Effector memory CD8-positive, alpha-beta T cell (primary cell): ENCODE measurements at places on chromosomes 12 and 14.

- DNase-seq = no peak
Measured at GRCh38 chr12:104906695-104907094, 51.4 kb downstream of the SLC41A2 start.

GRCh38 chr12:65642061-65642661 is 182.1 kb upstream of the HMGA2 start:
- DNase-seq = no peak

- DNase-seq = peak; percentile 66
Measured at GRCh38 chr14:77027538-77028383, 747 bp downstream of the IRF2BPL start.

DNA sequence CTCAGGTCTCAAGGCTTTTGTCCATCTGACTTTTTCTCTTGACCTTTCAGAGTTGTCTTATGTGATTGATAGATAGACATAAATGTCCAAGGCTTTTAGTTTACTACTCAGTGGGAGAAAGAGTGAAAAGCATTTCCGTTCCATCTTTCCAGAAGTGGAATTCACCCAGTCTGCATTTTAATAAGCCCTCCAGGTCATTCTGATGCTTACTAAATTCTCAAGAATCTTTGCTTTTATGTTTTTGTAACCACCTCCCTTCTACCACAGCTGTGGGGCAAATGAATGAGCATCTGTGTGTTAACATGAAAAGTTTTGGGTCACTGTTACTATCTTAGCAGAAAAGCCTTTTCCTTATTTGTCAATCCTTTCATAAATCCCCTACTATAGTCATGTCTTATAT is 251.4 kb downstream of the LRIG3 start:
- DNase-seq = no peak

GRCh38 chr12:6923851-6924250 is 3.9 kb upstream of the ATN1 start:
- DNase-seq = no peak

GRCh38 chr12:85821759-85822158 is 14.4 kb downstream of the RASSF9 start:
- DNase-seq = no peak

DNA sequence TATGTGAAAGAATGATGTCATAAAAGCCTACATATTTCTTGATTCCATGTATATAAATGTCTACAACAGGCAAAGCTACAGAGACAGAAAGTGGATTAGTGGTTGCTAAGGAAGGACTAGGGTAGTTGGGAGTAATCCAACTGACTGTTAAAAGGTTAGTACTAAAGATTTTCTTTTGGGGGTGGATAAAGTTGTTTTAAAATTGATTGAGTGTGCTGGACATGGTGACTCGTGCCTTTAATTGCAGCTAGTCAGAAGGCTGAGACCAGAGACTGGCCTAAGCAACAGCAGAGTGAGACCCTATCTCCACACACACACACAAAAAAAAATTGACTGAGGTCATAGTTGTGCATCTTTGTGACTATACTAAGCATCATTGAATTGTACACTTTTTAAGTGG is 234.3 kb downstream of the C12orf50 start:
- no peak for DNase-seq

GRCh38 chr12:94803939-94804338 is 153.6 kb upstream of the TMCC3 start:
- no peak for DNase-seq

GRCh38 chr14:77143071-77143470 is 1.5 kb upstream of the ZDHHC22 start:
- DNase-seq = no peak

DNA sequence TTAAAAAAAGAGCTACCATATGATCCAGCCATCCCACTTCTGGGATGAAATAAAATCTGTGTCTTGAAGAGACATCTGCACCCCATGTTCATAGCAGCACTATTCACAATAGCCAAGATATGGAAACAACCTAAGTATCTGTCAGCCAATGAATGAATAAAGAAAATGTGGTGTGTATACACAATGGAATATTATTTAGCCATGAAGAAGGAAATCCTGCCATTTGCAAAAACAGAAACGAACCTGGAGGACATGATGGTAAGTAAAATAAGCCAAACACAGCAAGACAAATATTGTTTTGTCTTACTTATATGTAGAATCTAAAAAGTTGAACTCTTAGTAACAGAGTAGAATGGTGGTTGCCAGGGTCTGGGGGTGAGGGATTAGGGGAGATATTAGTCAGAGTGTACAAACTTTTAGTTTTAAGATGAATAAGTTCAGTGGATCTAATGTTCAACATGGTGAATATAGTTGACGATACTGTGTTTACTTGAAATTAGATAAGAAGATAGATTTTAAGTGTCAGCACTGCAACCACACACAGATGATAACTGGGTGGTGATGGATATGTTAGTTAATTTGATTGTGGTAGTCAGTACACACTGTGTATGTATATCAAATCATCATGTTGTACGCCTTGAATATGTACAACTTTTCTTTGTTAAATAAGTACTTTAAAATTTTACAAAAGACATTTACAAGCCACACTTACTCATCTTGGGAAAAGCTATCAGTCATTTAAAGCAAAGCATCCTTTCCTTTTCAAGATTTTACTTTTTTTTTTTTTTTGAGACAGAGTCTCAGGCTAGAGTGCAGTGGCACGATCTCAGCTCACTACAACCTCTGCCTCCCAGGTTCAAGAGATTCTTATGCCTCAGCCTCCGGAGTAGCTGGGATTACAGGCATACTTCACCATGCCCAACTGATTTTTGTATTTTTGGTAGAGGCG is 89.9 kb downstream of the BICD1 start:
- DNase-seq = no peak

DNA sequence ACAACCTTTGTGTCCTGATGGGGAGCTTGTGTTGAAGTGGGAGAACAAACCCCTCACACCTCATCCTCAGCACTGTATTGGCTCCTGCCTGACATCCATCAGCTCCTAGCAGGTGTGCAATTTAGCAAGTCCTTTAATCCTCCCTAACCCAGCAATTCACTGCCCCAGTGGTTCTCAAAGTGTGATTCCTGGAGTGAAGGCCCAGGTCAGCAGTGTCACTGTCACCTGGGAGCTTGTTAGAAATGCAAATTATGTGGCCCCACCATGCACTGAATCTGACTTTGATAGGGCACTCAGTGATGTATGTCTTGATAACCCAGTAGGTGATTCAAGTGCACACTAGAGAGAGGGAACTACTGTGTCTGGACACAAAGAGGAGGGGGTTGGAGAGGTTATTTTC is 133.6 kb downstream of the FGD4 start:
- no peak for DNase-seq

- DNase-seq = peak; percentile 70
Measured at GRCh38 chr12:49288412-49288853, 6.5 kb upstream of the PRPH start.
